ENCODE measurements at places on chromosomes 2 and 18.

DNA sequence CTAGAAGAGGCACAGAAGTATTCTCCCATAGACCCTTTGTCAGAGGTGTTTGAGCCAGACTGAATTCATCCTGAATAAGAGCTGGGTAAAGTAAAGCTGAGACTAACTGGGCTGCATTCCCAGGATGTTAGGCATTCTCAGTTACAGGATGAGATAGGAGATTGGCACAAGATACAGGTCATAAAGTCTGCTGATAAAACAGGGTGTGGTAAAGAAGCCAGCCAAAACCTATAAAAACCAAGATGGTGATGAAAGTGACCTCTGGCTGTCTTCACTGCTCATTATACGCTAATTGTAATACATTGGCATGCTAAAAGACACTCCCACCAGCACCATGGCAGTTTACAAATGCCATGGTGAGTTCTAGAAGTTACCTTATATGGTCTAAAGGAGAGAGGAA lies 364.9 kb upstream of the TMEFF2 start:
- no peak for DNase-seq

DNA sequence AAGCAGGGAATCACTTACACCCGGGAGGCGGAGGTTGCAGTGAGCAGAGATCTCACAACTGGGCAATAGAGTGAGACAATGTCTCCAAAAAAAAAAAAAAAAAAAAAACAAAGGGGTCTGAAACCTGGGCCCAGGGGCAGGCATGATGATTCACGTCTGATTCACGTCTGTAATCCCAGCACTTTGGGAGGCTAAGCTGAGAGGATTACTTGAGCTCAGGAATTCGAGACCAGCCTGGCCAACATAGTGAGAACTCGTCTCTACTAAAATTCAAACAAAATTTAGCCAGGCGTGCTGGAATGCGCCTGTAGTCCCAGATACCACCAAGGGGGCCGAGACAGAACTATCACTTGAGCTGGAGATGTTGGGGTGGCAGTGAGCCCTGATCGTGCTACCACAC lies 30.3 kb downstream of the TEX44 start:
- DNase-seq, result no peak

GRCh38 chr2:196233805-196234475 lies 62.6 kb upstream of the STK17B start:
- DNase-seq, result no peak

- no peak for DNase-seq
Measured at GRCh38 chr2:217456016-217456415, 546.8 kb downstream of the TNS1 start.

DNA sequence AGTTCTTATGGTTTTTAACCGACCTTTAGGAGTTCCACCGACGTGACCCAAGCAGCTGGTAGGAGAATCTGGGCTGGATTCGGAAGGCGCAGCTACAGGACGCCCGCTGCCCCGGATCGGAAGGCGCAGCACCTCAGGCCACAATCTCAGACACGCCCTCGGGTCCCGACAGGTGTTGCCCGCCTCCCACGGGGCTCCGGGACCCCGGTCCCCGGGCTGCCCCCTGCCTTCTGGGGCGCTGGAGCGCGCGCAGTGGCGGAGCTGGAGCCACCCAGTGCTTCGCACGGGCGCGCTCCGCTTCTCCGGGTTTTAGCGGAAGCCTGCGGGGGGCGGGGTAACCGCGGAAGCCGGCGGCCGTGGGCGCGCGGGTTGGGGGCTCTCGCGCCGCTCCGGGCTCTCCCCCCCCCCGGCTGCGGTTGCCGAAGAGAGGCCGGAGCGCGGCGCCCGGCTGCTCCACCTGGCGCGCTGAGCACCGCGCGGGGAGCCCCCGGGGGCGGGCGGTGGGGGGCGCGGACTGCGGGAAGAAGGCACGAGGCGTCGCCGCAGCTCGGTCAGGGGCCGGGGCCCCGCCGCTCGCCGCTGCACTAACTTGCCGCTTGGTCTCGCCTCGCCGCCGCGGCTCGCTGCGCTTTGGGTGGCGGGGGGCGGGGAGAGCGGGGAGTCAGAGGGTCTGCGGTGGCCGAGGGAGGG lies 718.8 kb downstream of the DPP10 start:
- DNase-seq, result no peak

DNA sequence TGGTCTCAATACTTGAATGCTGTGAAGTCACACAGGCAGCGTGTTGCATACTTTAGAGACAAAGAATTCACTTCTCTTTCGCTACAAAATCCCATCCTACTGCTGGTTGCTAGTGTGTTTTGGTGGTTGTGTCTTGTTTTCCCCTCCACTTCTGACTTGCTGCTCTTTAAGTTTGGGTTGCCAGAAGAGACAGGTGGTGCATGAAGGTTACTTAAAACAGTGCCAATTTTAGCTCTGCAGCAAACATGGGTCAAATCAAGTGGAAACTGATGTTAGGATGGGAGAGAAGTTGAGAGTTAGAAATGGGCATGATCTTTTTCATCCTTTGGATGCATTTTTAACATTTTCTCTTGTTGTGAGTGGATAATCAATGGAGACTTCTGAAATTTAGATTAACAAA lies 136.2 kb upstream of the KCNH7 start:
- DNase-seq, result no peak

GRCh38 chr2:28269019-28269784 lies 123.5 kb upstream of the FOSL2 start:
- no peak for DNase-seq

GRCh38 chr2:31729442-31730092 lies 148.8 kb upstream of the SRD5A2 start:
- DNase-seq, result no peak

DNA sequence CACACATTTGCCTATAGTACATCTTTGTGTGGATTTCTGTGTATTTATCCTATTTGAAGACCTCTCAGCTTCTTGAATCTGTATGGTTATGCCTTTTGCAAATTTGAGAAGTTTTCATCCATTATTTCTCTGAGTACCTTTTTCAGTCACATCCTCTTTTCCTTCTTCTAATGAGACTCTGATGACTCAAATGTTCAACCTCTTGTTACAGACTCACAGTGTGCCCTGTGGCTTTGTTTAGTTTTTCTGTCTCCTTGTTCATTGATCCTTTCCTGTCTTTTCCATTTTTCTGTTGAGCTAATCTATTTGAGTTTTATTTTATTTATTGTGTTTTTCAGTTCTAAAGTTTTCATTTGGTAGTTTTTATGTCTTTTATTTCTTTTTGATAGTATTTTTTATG lies 87.0 kb upstream of the LRP1B start:
- DNase-seq, result no peak

GRCh38 chr2:104793966-104794365 lies 59.9 kb upstream of the POU3F3 start:
- DNase-seq, result no peak

DNA sequence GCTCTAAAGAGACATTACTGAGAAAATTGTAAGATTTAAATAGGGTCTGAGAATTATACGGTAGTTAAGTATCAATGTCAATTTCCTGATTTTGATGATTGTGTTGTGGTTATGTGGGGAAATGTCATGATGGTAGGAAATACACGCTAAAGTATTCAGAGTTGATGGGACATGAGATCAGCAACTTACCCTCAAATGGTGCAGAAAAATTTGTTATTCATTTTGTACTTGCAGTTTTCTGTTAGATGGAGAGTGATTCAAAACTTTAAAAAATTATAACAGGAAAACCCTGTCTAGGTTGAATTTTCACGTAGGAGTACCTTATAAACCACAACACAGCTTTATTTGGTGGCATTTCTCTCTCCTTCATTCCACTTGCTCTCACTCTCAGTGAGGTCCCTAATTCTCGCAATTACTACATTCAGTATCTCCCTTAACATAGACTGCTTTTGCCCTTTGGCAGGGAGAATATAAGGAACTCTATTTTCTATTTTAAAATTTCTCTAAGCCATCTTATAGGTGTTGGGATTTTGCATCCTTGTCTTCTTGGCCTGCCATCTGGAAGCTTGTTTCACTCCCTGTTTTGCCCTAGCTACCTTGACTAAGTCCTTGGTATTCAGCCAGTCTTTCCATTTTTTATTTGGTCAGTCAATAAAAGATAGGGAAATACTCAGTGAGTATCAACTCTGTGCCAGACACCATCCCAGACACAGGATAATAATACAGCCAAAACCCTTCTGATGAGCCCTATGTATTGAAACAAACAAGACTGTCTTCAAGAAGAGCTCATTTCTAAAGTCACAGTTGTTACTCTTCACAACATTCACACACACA lies 550.6 kb upstream of the ACVR2A start:
- DNase-seq, result no peak

GRCh38 chr2:117952228-117952627 lies 61.6 kb downstream of the CCDC93 start:
- DNase-seq, result no peak

DNA sequence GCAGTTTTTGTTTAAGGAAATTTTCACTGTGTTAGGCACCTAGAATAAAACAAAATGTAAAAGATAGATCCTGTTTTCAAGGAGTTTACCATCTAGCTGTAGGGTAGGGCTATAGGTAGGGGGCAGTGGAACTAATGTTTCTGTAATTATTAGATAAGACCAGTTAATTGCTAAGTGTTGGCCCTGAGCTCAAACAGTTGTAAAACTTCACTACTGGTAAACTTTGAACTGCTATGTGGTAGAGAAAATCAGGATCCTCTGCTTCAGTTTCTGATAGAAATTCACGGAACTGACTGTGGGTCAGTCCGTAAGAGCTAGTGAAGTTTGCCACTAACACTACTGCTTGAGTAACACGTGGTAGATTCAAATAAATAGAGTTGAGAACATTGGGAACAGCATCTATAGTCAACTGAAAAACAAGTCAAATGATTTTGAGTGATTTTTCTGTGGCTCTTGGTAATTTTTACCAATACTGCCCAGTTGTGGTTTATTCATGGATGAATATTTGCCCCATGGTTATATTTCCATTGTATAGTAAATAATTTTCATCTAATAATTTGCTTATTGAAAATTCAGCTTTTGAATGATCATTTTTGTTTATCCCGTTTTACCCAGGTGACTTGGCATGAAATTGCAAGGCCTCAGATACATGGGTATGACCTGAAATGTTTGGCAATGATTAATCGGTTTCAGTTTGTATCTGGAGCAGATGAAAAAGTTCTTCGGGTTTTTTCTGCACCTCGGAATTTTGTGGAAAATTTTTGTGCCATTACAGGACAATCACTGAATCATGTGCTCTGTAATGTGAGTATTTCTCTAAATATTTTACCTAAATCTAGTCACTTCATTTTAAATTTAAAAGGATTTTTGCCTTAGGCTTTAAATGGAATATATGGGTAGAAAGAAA lies 26.4 kb downstream of the ELP2 start:
- no peak for DNase-seq

DNA sequence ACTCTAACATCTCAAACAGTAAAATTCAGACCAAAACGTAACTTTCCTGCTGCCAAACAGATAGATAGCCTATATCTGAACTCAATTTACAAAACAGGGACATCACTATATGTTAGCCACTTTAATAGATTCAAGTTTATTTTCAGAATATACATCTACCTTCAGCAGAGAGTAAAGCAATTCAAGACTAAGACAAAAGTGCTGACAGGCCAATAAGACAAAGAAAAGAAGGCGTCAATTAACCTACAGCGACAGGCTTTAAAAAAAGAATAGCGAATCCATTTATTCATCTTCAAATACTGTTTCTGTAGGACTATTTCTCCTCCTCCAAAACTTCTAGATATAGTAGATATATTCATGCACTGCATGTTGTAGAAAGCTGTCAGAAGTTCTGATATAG lies 333.0 kb downstream of the GRB14 start:
- DNase-seq, result no peak

- DNase-seq, result no peak
Measured at GRCh38 chr2:33395655-33396249, 80.7 kb upstream of the RASGRP3 start.

- no peak for DNase-seq
Measured at GRCh38 chr18:9599328-9599727, 15.0 kb downstream of the PPP4R1 start.

DNA sequence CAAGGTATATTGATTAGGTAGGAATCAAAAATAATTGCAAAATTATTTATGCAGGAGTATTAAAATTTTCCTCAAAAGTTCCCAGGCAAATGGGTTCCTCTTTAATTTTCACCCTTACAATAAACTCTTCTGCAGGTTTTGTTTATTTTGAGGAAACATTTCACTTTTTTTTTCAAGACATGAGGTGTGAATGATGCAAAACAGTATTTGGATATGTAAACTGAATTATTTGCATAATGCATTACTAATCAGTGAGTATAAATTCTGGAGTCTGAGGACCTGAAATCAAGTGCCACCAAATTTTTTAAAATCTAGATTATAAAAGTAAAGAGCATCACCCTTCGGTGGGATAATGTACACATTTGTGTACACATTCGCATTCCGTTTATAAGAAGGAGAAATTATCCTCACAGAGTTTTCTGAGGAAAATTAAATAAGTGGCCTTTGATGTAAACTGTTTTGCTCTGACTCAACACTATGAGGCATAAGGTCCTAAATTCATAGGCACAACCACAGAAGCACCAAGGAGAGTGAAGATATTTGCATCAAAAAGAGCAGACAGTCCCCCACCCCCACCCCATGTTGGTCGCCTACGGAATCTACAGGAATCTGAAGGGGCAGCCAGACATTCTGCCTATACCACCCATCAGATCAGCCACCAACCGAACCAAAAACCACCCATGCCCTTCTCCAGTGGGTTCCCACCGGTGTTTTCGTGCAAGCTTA lies 33.1 kb downstream of the BCL11A start:
- DNase-seq, result no peak

DNA sequence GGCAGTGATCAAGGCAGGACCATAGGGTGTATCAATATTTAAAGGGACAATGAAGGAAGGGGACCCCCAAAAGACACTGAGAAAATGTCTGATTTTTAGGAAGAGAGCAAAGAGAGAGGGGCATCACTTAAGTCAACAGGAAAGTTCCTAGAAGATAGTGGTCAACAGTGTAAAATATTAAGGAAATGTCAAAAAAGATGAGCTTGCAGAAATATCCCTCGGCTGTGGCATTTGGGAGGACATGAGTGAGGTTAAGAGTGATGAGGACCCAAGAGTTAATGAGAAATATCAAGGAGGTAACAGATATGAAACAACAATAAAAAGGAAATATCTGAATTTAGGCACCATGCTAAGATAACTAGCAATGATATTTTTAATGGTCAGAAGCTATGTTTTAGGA lies 339.6 kb downstream of the TGIF1 start:
- DNase-seq, result no peak

DNA sequence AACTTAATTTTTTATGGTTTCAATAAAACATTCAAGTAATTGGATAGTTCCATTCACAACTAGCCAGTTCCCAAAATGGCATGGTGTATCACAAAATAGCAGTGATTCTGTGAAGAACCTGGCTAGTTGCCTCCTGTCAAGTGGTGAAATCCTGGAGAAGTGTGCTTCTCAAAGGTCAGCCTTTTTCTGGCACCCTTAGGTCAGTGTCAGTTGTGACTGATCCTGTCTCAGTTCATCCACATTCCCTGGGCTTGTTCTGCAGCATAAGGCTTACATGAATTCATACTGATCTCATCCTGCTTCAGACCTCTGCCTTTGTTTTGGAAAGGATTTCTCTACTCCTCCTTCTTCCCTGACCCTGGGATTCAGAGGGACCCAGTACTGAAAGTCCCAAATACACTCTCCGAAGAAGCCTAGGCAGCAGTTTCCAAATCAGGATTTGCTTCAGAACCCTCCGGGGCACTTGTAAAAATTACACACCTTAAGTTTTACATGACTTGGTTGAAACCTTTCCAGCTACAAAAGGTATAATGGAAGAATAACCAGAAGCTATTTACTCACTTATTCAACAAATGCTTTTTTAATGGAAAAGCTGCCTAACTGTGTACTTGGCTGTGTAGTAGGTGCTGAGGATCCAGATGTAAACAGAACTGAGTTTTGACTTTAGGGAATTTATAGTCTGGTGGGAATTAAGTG lies 11.0 kb downstream of the MAP3K20 start:
- no peak for DNase-seq

GRCh38 chr2:19362755-19363473 lies 4.5 kb upstream of the OSR1 start:
- DNase-seq, result peak; percentile 93

GRCh38 chr18:74248595-74248994 lies 43.2 kb downstream of the CYB5A start:
- no peak for DNase-seq
